ENCODE measurements at places on chromosomes 3 and 15. TPM values are rescaled to one million over a fixed set of nuclear protein-coding genes. Genes with fewer than 3 reads are reported as not detected.

DNA sequence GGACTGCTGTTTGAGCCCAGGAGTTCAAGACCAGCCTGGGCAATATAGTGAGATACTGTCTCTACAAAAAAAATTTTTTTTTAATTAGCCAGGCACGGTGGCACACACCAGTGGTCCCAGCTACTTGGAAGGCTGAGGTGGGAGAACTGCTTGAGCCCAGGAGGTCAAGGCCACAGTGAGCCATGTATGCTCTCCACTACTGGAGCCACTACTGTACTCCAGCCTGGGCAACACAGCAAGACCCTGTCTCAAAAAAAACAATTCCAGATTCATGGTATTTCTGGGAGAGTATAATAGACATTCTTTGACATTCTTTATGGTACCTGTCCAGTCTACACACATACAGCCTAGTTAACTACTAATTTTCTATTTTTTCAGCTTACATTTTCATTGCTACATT, 70.1 kb downstream of the GSK3B start:
- no peak for DNase-seq

The SLC22A14 gene
- total RNA-seq: 0.64 TPM

DNA sequence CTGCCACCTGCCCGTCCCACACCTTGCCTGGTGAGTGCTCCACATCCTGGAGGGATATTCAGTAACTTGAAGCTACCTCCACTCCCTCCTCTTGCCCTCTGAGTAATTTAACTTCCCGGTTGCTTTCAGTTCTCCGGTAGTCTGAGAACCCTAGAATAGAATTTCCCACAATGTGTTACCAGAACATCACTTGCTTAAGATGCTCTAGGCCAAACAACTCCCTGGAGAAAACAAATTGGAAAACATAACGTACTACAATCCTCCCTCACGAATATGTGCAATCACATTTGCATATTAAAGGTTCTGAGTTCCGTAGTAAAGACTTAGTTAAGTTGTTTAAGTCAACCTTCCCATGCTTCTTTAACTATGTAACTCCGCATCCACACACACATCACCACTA, 44.8 kb downstream of the SLCO2A1 start:
- no peak for DNase-seq

GRCh38 chr3:11627612-11628011, 16.1 kb downstream of the VGLL4 start:
- no peak for DNase-seq

DNA sequence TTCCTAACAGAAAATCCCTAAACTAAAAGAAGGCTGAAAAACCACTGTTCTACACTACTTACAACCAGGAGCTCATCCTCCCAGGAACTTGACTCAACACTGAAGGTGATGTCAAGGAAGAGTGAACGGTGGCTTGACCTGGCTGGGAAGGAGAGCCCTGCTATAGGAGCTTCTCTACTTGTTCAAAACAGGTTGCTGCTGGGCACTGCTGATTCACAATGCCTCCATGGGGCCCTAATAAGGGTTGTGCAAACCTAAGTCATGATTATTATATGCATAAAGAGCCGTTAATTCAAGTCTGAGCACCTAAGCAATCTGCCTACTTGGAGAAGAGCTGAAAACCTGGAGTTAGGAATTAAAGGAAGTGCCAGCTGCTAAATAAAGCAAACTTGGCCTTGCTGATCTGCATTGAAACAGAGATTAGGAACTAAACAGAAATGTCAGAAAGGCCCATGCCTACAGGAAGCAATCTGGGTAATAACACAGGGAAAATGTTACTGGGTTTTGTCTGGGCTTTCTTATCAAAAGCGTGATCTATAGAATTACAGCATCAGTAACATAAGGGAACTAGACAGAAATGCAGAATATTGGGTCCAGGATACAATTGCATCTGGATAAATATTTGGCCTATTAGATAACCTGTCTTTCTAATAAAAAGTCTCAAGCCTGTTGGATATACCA, 243.2 kb downstream of the NEK10 start:
- DNase-seq: peak; percentile 73

DNA sequence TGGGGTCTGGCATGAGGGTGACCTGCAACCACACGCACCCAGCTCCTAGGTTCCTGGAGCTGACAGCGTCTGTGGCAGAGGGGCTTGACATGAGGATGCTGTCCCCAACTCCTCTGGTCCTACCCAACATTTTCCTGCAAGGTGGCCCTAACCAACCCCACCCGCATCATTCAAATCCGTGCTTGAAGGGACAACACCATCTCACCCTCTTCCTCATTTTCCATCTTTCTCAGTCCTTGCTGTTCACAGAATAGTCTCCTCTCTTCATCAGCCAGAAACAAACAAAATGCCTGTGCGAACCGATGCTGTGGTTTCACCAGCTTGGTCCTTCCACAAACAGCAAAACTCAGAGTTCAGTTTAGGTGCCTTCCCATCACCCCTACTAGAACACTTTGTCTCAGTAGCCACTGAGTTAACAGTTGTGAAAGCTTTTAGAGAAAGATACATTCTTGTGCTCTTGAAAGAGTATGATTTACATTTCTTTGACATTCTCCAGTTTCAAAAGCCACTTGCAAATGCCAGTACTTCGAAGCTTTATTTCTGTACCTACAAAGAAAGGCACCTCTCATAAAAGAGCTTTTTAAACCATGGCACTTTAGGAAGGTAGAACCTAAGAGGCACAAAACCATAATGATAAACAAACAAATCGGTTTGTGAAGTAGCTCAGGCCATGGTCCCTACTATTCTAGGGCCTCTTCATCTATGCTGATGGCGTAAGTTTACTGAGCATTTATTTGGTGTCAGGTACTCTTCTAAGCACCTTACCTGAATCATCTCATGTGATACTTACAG, 360.1 kb downstream of the SHQ1 start:
- DNase-seq: no peak

DNA sequence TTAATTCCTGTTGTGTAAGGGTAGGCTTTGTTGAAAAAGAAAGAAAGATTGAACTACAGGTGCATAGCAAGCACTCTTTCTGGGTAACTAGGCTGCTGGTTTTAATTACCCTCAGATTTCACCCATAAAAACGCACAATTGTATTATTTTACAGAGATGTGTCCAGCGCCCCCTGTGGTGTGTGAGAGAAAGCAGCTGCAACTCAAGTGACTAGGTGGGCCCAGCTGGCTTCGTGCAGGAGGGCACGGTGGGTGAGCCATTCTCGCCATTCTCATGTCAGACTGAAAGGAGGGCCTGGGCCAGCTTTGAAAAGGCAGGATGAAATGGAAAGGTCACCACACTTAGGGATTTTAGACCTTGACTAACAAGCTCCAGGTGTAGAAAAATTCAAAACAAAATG, 122.6 kb downstream of the LRIG1 start:
- no peak for DNase-seq

The SERINC4 gene
- 0.13 TPM for total RNA-seq

The FBXL22 gene
- under 0.01 TPM for total RNA-seq

DNA sequence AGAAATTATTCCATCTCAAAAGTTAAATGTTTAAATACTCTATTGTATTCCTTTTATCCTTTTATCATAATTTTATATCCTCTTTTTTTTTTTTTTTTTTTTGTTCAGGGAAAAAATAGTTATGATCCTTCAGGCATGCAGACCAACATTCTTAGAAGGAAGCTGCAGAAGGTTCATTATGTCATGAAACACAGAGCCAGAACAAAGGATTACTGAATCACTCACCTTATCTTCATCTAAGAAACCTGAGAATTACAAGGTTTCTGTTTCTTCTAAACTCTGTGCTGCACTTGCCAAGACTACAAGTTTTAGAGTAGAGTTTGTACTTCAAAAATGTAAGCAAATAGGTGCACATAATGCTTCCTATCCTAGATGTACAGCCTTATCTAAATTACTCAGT, 3.3 kb downstream of the PLCH1 start:
- DNase-seq: no peak

DNA sequence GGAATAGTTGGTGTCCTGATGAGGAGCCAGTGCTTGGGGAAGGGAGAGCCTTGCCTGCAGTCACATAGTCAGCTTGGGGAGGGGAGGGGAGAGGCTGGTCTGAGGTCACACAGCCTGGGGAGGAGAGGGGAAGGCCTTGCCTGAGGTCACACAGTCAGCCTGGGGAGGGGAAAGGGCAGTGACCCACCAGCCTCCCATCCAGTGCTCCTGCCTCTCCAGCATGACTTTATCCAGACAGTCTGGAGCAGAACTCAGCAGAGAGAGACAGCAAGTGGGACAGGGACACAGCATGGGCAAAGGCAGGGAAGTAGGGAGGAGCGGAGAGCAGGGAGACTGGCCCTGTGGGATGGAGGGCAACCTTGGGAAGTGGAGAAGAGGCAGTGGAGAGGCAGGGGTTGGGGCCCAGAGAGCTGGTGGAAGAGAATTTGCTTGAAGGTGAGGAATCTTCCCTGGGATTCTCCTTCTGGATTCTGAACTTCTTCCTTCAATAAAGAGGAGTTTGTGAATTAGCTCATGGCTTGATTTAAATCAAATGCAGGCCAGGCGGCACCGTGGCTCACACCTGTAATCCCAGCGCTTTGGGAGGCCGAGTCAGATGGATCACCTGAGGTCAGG, 64.5 kb downstream of the CORO2B start:
- no peak for DNase-seq

- DNase-seq: no peak
Observed at GRCh38 chr3:54783611-54784010, 144.2 kb downstream of the LRTM1 start.

DNA sequence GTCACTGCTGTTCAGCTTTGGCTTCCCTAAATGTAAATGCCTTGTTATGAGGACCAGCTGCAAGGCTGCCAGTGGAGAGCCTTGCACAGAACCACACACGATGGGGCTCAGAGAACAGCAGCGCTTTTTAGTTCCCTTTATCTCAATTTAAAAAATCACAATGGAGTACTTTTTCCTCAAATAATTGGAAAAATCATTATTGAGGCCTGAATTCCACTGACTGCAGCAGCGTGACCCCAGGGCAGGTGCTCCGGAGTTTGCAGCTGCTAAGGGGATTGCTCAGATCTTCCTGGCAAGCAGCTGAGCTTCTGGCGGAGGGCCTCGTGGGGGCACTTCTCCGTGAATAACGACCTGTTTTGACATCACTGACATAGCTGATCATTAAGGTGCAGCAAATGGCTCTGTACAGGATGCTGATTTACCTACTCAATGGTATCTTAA, 245.6 kb upstream of the TRIM42 start:
- no peak for DNase-seq

DNA sequence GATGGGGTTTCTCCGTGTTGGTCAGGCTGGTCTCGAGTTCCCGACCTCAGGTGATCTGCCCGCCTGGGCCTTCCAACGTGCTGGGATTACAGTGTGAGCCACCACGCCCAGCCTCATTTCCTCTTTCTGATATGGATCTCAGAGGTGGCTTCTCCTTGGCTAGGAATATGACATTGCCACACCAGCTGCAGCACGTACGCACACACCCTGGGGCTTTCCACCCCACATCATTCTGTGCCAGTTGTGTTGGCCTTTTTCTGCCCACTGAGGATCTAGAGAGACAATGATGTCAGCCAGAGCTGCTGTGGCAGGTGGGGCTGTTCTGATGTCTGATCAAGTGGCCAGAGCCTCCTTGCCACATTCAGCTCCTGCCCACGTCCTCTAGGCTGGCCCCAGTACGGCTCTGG, 29.0 kb downstream of the TMEM45A start:
- no peak for DNase-seq

The AGBL1 gene
- total RNA-seq: not detected

GRCh38 chr15:57567891-57568290, 23.8 kb upstream of the MYZAP start:
- DNase-seq: no peak

- no peak for DNase-seq
Observed at GRCh38 chr3:43686700-43687498, 3.8 kb upstream of the ABHD5 start.

DNA sequence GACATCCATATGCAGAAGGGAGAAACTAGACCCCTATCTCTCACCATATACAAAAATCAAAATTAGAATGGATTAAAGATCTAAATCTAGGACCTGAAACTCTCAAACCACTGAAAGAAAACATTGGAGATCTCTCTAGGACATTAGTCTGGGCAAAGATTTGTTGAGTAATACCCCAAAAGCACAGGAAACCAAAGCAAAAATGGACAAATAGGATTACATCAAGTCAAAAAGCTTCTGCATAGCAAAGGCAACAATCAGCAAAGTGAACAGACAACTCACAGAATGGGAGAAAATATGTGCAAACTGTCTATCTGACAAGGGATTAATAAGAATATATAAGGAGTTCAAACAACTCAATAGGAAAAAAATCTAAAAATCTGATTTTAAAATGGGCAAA, 54.8 kb downstream of the MYO9A start:
- no peak for DNase-seq

DNA sequence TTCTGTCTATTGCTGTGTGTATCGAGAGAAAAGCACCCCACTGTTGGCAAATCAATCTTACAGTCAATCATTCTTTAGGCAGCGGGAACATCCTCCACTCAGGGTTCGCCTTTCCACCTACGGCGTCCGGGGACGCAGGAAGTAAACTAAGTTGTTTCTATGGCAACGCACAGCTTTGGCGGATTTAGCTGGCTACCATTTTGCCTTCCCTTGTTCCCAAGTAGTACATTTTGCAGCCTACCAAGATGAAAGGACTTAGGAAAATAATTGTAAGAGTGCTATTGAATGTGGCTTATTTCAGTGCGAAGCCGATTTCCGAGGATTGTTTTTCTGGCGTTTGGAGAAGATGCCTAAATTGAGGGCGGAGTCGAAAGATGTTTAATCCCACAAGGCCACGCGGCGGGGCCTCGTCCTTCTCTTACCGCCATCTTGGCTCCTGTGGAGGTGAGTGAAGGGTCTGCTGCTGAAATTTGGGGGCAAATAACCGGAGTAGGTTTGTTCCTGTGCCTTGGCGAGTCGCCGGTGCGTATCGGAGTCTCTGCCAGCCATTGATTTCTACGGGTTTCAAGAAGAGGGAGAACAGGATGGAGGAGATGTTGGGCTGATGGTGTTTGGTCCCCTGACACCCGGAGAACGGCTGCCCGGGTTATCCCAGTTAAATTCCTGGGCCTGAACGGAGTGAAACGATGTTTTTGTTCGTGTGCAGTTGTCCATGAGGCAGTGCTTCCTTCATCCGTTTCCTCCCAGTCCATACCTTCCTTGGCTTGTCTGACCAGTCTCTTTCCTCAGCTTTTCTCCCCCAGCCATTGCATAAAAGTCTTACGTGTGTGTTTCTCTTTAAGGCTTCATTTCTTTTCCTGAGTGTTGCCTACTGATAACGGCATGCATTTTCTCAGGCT, at the start of gene RPL35A:
Gene RPL35A, plus strand, starts transcription at position 413 of the 899 bp plus-strand sequence. CDS start 778 bp downstream, outside the sequence.
- peak; percentile 94 for DNase-seq

- no peak for DNase-seq
Observed at GRCh38 chr3:66582721-66583423, 82.0 kb upstream of the LRIG1 start.

DNA sequence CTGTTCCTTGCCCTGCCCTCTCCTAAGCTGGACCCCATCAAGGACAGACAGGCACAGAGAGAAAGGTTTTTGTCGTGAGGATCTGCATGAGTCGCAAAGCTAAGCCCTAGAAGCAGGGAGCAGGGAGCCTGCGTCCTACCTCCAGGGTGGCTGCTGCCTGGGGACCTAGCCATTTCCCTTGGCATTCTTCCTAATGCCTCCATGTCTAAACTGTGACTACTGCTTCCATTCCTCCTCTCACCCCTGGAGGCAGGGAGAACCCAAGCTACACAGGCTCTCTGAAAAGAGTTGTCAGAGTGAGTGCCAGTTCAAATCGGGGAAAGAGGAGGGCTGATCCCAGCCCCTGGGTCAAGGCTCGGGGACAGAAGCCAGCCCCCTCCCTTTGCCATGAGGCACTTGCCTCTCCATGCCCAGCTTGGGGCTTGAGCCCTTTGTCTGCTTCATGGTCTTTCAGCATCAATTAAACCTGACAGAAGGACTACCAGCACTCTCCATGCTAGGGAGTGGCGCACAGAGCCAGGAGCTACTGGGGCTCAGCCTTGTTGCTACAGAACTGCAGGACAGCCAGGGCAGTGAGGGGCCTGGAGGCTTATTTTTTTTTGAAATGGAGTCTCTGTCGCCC, 2.4 kb downstream of the GCHFR start:
- DNase-seq: no peak

The AADACL2 gene
- not detected for total RNA-seq
